ENCODE measurements at places on chromosomes 7 and 10.

GRCh38 chr7:144565586-144565985 is 162.1 kb upstream of the NOBOX start:
- DNase-seq: no peak

DNA sequence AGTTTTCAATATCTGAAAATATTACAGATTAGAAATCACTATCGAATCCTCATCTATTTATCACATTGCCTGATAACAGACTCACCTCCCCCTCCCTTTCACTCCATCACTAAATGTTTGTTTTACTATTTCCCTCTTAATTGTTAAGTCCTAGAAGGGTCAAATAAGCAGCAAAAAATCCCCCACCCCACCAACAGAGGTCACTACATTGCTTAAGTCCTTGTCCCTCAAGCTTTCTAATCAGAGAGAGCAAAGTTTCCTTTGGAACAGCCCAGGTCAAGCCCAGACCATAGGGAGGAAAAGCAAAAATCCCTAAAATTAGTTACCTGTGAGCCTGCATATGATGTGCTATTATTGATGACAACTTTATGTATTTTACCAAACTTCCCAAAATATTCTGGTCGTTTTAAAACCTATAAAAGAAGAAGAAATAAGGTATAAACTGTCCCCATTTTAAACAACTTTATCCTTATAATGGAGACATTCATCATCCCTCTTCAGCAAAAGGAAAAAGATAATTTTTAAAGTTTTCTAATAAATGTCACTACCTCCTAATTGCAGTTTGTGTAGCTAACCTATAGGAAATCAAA is 95.0 kb downstream of the CNOT4 start:
- no peak for DNase-seq

DNA sequence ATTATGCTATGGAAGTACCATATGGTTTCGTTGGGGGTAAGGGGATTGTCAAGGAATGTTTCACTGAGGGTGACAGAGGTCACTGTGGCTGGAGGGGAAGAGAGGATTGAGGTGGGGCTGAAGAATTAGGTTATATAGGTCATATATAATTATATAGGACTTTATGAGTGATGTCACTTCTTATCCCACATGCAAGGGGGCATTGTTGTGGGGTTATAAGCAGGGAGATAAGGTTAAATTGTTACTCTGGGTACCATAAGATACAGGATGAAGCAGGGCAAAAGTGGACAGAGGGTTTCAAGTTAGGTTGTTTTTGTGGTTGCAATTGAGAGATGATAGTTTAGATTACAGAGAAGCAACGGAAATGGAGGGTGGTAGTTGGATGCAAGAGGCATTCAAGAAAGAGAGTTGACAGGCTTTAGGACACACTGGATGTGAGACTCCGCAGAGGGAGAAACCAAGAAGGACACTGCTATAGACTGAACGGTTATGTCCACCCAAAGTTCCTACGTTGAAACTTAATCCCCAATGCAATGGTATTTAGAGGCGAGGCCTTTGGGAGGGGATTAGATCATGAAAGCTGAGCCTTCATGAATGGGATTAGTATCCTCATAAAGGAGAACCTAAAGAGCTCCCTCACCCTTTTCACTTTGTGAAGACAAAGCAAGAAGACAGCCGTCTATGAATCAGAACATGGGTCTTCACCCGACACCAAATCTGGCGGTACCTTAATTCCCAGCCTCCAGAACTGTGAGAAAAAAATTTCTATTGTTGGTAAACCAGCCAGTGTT is 7.0 kb upstream of the PRR15 start:
- DNase-seq: no peak

- DNase-seq: no peak
Observed at GRCh38 chr7:157667731-157668130, 330.9 kb downstream of the DNAJB6 start.

- DNase-seq: no peak
Observed at GRCh38 chr10:505419-505818, 184.0 kb downstream of the DIP2C start.

DNA sequence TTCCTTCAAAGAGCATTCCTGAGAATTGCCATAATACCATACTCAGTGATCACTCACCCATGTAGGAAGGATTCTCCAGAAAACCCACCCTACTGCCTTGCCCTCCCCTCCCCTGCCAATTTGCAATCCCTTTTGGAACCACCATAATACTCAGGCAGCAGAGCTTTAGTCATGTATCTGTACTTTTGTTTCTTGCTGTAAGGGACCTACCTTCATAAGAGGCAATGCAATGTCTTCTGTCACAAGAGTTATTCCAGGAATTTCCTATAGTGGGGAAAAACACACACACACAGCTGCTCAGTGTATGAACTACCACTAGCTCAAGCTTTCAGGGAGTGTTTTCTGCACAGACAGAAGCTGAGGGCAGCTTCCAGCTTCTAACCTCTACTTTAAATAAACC is 67.0 kb downstream of the GSAP start:
- DNase-seq: no peak

- DNase-seq: no peak
Observed at GRCh38 chr7:90224195-90224594, 12.7 kb downstream of the STEAP2 start.

DNA sequence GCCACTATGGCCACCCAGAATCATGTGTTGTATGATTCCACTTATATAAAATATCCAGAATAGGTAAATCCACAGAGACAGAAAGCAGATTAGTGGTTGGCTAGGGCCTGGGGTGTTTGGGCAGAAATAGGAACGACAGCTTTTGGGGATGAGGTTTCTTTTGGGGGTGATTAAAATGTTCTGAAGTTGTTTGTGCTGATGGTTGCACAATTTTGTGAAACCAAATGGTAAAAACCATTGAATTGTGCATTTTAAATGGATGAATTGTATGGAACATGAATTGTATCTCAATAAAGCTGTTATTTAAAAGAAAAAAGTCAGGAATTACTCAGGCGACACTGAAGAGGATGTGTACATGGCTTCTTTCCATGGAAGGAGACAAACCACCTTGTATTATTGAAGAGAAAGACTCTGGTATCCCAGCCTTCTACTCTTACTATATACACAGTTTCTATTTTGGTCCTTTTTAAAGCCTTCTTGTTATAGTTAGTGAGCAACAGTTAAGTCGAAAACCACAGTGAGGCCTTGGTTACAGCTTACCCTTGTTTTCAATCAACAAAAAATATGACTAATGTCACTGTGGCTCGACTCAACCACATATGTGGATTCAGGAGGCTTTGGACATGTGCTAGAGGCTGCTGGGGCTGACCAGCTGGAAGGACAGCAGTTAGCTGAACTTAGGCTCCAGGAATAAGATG is 57.1 kb upstream of the KMT2E start:
- no peak for DNase-seq

DNA sequence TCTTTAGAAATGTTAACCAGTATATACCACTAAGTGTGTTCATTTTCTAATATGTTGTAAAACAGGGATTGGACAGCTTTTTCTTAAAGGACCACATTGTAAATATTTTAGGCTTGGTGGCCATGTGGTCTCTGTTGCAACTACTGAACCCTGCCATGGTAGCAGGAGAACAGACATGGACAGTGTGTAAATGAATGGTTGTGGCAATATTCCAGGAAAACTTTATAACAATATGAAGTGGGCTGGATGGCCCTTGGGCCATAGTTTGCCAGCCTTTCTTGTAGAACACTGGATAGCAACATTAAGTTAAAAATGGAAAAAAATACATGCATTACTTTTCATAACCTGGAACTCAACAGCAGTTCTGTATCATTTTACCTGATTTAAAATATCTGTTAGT is 61.0 kb downstream of the SND1 start:
- DNase-seq: no peak

GRCh38 chr7:27576360-27576944 is 86.2 kb downstream of the HIBADH start:
- no peak for DNase-seq

DNA sequence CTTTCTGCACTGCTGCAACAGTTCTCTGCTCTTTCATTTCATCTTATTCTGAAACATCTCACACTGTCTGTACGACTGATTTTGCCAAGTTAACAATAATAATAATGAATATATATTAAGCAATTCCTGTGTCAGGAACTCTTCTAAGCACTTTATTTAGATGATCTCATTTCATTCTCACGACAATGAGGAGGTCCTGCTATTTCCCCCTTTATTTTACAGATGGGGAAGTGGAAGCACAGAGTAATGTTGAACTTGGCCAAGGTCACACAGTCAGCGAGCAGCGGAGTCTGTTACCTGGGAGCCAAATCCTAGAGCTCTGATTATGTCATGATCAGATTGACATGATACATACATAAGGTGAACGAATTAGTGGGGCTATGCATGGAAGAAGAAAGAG is 5.8 kb downstream of the MRC1 start:
- DNase-seq: no peak

DNA sequence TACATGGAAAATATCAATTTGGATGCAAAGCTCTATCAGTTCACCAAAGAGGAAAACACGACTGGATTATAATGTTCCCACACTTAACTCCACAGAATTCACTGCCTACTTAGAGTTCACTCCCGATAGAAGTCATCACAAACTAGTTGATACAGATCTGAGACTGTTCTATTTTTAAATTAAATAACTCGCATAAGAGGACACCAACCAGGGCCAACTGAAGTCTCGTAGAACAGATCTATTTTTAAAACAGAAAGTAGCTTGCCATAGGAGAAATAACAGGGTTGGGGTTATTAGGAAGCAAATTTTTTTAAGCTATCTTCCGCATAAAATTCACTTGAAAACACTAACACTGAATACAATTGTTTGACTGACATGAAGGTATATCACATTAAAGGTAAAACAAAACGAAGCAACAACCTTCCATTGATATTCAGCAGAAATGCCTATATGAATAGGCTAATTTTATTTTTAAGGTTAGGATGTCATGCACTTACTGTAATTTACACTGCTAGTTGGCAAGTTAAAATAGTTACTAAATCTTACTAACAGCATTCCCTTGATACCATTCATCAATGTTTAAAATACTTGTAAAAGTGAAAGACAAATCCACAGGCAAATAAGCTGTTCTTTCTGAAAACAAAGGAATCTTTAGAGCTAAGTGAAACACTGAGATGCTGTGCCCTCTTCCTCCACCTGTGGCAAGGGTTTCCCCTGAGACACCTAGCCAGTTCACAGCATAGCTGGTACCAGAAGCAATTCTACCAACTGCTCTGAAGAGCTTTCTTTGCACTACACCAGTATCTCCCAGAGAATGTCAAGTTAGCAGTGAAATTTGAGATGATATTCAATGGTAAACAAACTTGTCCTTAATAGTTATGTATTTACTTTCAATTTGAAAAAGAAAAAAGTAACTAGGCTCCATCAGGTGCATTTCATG is 186.7 kb upstream of the ANK3 start:
- no peak for DNase-seq

GRCh38 chr7:148914208-148914777 is 30.2 kb upstream of the EZH2 start:
- no peak for DNase-seq

All from CD4-positive, alpha-beta T cell (primary cell).